ENCODE measurements at places on chromosomes 11 and 22.

DNA sequence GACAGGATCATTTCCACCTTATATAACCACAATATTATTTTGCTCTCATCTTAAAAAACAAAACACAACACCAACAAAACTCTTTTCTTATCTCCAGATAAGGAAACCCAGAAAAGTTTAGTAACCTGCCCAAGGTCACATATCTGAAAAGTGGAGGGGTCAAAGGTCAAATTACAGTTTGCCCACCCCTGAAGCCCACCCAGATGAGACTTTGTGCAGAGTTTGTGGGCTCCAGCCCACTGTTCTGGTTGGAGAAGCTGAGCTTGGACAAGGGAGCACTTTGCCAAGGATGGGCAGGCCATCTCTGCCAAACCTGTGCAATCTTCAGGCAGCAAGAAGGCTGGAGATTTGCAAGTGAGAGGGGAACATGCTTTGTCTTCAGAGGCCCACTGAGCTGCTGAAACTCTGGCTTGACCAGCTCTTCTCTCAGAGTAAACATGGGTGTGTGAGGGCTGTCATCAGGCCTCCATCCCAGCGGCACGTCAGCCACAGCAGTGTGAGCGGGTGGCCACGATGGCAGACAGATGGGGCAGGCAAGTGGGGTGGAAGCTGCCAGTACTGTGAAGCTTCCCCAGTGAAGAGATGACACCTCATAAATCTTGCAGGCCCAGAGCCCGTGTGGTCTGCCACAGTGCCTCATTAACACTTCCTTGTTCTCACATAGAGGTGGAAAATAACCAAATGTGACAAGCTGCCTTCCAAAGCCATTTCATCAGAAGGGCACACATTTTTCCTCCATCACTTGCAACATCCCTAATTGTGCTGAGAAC is 111.8 kb downstream of the CCDC81 start:
- DNase-seq, result no peak

GRCh38 chr11:128619540-128620308 is 32.4 kb upstream of the ETS1 start:
- no peak for DNase-seq

GRCh38 chr11:133601641-133602040 is 69.3 kb upstream of the OPCML start:
- DNase-seq, result no peak

DNA sequence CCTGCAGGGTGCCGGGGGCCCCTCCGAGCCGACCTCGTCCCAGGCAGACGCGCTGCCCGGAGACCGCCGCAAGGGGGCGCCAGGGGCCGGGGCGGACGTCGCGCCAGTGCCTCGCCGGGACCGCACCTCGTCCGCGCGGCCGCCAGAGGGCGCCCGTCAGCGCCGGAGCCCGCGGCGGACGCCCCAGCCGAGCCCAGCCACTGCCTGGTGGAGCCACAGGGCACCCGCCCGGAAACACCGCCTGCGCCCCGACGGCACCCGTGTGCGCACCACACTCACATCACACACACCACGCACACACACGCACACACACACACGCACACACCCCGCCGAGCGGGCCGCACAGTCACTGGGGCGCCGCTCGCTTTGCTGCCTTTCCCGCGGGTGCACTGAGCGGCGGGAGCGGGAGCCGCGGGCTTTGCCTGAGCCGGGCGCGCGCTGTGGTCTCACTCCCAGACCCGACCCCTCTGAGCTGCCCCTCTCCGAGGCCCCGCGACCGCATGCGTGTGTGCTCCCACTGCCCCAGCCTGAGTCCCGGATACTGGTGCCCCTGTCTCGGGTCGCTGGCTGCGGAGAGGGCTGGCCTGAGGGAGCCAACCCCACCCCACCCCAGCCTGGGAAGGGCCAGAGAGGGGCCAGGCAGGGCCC is 449.3 kb downstream of the OPCML start:
- DNase-seq, result peak; percentile 86

GRCh38 chr22:30224161-30224857 is 22.2 kb downstream of the LIF start:
- no peak for DNase-seq

GRCh38 chr22:42169055-42169469 is 38.5 kb upstream of the CYP2D6 start:
- peak; percentile 90 for DNase-seq
